ENCODE measurements at places on chromosomes 3 and 15.

DNA sequence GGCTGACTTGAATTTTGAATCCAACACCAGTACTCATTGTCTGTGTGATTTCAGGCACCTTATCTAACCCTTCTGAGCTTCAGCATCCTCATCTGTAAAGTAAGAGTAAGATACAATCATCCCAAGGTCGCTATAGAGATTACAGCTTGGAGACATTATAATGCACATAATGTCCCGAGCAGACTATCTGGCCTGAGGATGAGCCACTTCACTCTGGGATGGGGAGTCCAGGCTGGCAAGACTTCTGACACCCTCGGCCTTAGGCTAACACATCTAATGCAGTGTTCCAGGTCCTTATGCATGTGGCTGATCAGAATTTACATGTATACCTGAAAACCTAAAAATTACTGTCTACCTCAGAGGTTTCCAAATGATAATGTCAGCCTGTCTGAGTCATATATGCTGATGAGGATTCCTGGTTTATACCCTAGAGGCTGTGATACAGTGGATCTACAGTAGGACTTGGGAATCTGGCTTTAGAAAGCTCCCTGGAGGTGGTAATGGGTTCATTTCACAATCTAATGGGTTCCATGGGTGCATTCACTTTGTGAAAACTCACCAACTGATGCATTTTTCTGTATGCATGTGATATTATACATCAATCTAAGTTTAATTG is 229.0 kb upstream of the SLCO3A1 start:
- DNase-seq, result no peak

DNA sequence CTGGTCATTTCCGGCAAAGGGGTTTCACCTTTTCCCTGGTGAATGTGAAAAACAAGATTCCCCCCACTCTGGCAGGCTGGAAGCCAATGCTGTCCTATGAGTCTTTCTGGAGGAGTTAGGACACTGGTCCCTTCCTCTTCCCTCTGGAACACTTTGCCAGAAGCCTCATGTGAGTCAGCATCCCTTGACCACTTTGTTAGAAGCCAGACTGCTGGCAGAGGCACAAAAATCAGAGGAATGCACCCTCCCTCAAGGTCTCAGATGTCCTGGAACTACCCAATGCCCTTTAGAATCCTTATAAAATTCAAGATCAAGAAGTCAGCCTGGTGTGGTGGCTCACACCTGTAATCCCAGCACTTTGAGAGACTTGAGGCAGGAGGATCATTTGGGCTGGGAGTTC is 26.6 kb downstream of the ITGB5 start:
- DNase-seq, result no peak

- no peak for DNase-seq
Observed at GRCh38 chr3:110533089-110533488, 538.5 kb upstream of the NECTIN3 start.

DNA sequence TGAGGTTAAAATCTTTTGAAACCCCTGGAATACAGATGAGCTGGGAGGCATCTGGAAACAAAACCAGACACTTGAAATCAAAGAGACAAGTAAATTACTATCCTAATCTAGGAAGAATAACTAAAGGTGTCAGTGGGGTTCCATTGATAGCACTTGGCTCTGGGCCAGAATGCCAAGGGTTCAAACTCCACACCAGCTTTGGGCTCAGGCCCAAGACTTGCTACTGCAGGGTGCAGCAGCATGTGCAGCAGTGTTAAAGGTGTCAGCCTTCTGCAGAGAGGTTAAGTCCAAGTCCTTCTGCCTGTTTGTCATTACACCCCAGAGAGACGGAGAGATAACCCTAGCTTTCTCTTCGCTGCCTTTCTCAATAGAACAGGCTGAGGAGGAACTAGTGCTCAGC is 273.9 kb downstream of the TIGIT start:
- no peak for DNase-seq

DNA sequence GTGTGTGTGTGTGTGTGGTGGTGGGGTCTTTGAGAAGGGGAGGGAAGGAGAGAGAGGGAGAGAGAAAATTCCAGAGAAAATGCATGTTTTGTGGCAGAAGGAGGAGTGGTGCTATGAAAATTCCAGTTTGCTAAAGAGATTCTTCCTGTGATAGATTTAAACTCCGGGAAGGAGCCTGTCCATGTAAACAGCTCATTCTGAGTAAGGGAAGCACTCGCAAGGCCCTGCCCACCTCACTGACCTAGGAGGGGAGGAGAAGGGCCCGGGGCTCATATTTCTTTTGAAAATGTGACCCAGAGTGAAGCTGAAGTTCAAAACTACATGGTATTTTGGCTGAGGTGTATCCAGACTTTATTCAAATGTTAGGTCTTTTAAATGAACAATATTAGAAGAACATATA is 41.3 kb downstream of the ADAMTSL3 start:
- DNase-seq, result no peak

DNA sequence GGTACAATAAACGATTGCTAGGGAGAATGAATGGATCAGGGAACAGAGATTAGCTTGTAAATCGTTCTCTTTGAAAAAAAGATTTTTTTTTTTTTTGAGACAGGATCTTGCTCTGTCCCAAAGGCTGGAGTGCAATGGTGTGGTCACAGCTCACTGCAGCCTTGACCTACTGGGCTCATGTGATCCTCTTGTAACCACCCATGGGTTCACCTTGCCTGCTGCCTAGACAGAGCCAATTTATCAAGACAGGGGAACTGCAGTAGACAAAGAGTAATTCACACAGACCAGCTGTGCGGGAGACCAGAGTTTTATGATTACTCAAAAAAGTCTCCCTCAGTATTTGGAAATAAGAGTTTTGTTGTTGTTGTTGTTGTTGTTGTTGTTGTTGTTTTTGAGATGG is 39.6 kb downstream of the METTL6 start:
- no peak for DNase-seq

DNA sequence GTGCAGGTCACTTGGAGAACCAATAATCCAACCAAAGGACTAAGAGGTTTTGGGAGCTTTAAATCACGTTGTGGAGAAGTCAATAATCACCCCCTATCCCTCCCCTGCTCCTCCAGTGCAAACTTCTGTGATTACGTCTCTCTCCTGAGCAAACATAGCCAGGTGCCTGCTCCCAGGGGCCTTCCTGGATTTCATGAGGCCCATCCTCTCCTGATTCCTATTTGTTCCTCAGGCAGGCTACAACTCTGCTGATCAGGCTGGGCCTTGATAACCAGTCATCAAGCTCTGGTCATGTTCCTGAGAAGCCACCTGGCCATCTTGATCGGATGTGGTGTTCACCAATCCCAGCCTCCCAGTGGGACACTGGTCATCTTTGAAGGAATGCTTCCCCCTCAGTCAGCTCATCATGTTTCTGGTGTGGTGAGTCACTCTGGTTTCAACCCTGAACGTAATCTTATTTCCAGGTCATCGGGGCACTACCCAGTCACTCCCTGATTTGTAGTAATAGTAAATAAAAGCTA is 2.9 kb upstream of the ZNF710 start:
- no peak for DNase-seq

GRCh38 chr3:111218615-111219014 is 147.0 kb downstream of the NECTIN3 start:
- no peak for DNase-seq

- DNase-seq, result no peak
Observed at GRCh38 chr3:36813305-36813704, 49.0 kb upstream of the DCLK3 start.

GRCh38 chr3:10002951-10003350 is 16.3 kb upstream of the EMC3 start:
- no peak for DNase-seq

- no peak for DNase-seq
Observed at GRCh38 chr3:141076036-141076773, 25.1 kb downstream of the SPSB4 start.

DNA sequence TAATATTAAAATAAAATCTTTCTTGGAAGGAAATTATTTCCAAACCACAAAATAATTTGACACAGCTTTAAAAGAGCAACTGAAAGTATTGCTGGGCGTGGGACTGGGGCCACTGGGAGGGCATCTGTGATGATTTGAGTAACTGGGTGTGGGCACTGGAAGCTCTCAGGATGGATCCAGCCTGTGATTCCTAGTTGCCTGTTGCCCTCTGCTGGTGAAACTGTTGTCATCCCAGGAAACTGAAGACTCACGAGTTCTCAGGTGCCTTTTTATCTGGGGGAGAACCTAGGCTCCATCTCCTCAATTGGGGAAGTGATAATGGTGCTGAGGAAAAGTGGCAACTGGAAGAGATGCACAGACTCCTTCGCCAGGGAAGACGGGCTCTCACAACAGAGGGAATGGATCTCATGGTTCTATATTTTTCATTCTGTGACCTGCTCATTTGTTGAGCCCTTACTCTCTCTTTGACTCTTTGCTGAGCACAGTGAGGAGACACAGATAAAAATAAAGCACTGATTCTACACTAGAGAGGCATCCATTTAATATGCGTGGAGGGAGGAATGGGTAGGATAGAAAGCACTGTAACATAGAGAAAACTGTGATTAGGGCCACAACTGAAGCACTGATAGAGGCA is 61.6 kb downstream of the TPRG1 start:
- DNase-seq, result no peak

Measured in GM12891 (cell line).